ENCODE measurements at places on chromosomes 4 and X.

DNA sequence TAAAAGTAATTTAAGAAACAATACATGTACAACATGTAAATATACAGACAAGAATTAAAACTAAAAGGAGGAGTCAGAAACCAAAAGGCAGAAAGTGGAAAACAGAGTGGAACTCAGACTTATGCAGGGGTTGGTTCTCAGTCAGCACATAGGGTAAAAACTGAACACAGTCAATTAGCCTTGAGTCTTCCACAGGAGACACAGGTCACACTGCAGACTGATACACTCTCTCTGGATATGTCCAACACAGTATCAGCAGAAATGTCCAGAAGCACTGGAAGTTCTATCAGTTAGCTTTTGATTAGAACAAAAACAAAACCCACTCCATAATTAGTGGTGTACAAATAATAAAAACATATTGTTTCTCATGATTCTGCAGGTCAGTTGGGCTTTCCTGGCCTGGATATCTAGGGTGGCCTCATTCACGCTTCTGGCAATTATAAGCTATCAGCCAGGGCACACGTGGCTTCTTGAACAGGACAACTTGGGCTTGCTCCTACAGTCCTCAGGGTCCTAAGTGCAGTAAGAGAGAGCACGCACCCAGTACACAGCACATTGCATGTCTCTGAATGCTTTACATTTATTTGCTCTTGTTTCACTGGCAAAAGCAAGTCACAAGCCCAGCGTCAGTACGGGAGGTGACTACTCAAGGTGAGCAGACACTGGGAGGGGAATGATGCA is 21.6 kb downstream of the TEC start:
- no peak for DNase-seq

- DNase-seq, result no peak
Measured at GRCh38 chrX:52811065-52811625, at the start of gene XAGE5. XAGE5 (plus strand) TSS chrX:52811287; CDS start chrX:52812567, 1,280 bp downstream.

GRCh38 chr4:131547506-131547981 is 1601.5 kb upstream of the PCDH10 start:
- DNase-seq, result no peak

GRCh38 chrX:63664741-63665140 is 120.3 kb downstream of the ARHGEF9 start:
- DNase-seq, result no peak

DNA sequence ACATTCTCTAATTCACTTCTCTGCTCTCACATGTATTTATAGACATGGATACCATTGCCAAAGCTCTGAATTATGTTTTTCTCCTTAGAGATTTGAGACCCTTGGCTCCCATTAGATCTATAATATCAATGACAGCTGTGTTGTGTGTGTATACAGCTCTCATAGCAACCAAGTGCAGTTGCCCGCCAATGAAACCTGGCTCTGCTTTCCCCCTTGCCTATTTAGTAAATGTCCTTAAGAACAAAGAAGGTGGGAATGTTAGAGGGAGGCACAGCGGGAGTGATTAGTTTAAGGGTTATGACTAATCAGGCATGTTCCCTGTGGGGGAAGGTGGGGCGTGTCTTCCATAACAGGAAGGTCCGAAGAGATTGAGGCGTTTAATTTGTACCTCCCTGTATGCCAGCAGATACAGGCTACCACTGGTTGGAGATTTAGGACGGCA is 100.5 kb upstream of the TBC1D9 start:
- DNase-seq, result no peak

DNA sequence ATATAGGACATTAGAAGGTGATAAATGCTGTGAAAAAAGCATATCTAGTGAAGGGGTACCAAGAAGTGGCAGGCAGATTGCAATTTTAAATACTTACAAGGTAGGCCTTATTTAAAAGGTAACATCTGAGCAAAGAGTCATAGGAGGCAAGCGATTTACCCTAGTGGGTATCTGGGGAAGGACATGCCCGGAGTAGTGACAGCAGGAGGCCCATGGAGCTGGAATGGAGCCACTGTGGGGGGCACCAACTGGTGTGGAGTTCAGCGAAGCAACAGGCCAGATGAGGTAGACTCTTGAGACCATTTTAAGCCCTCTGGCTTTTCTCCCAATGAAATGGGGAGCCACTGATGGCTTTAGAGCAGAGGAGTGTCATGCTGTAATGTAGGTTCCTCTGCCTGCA is 37.3 kb downstream of the SEC24D start:
- no peak for DNase-seq

GRCh38 chrX:79368441-79368840 is 1.3 kb upstream of the ITM2A start:
- no peak for DNase-seq

GRCh38 chr4:168797738-168798375 is 212.2 kb downstream of the CBR4 start:
- DNase-seq, result no peak

- DNase-seq, result no peak
Measured at GRCh38 chrX:3119376-3119775, 78.1 kb downstream of the ARSF start.

DNA sequence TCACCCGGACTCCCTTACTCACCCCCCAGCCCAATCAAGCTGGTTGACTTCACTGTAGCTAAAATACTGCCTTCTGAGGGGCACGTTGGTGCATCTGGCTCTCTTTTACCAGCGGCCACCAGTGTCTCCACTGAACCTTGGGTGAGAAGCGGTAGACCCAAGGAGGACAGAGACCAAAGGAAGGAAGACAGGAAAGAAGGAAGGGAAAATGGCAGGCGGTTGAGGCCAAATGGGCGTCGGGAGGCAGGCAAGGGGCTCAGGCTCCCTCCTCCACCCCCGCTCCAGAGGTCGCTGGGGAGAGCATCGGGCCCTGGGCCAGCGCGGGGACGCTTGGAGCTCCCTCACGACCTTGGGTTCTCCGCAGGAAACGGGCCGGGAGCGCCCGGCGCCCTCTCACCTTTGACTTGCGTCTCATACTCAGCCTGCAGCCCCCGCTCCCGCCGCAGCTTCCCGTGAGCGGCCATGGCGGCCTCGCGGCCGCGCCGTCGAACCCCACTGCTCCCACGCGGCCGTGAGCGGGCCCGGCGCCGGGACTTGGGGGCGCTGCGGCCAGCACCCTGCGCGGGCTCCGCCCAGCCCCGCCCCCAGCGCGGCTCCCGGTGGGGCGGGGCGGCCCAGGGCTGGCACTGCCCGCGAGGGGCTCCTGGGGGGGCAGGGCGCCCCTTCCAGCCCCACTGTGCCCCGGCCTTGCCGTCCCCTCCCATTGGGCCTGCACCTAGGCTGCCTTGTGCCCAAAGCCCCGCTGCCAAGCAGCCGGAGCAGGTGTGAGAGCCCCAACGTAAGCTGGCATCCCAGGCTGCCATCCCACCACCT is at the start of gene ARHGAP4:
TSS of gene ARHGAP4 (minus strand) at position 526 of the 813 bp plus-strand sequence. CDS start at position 464, 62 bp downstream.
- DNase-seq, result peak; percentile 54

GRCh38 chr4:89305028-89305427 is 2.6 kb downstream of the GPRIN3 start:
- no peak for DNase-seq

- DNase-seq, result no peak
Measured at GRCh38 chr4:37197899-37198298, 46.6 kb upstream of the NWD2 start.

- DNase-seq, result no peak
Measured at GRCh38 chrX:45903781-45904201, 641.4 kb downstream of the ZNF674 start.

GRCh38 chr4:3228881-3229280 is 20.1 kb upstream of the MSANTD1 start:
- DNase-seq, result no peak

GRCh38 chr4:8284391-8284790 is 14.8 kb downstream of the HTRA3 start:
- DNase-seq, result no peak

DNA sequence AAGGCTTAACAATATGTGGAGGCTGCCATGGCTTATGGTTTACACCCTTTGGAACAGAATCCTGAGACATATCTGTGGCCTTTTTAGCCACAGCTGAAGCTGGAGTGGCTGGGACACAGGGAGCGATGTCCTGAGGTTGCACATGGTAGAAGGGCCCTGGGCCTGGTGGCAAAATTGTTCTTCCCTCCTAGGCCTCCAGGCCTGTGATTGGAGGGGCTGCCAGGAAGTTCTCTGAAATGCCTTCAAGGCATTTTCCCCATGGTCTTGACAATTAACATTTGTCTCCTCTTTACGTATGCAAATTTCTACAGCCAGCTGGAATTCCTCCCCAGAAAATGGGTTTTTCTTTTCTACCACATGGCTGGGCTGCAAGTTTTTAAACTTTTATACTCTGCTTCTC is 39.1 kb upstream of the MAGEA8 start:
- DNase-seq, result no peak

- DNase-seq, result no peak
Measured at GRCh38 chrX:39766085-39766726, 331.6 kb downstream of the BCOR start.

GRCh38 chr4:97911236-97911906 is 231.9 kb downstream of the STPG2 start:
- DNase-seq, result no peak

DNA sequence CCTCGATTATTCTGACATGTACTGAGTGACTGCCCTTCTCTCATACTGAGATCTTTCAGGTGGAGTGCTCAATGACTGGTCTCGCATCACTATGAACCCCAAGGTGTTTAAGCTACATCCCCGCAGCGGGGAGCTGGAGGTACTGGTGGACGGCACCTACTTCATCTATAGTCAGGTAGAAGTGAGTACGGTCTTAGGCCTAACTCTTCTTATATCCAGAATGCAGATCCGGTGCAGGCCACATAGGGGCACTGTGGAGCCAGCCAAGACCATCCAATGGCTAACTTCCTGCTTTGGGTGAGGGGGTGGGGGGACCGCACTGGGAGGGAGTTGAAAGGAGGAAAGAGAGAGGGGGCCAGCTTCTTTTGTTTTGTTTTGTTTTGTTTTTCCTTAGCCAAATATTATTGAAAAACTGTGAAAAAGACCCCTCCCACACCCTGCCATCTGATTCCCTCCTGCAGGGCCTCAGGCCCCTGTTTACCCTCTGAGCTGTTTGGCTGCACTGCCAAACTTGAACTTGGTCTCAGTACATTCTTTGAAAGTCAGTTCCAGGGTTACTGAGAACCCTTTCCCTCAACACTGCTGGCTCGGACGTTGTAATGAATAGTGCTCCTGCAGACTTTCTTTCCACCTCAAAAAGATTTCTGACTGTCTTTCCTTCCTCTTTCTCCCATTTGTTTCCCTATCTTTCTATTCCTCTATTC is 16.2 kb downstream of the AWAT2 start:
- no peak for DNase-seq

DNA sequence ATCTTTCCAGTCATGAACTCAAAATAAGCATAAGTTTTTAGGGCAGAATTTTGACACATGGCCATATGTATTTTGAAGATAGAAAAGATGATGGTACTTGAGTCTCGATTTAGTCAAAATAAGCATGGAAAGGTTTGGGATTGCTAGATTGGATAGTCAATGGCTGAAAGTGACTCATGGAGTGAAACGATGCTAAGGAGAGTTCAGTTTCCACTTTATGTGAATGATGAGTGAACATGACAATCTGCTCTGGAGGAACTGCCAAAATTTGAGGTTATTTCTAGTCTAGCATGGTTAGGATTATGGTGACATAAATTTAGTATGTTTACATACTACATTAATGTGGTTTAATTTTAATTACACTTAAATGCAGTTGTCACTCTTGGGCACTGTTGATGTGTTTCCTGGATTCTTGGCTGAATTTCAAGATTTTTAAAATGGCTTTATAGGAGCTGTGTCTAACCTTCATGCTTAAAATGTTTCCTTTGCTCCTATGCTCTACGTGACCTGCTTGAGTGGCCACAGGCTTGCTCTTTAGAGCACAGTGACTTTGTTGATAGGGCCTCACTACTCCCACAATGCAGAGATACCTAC is 17.1 kb downstream of the DDX3X start:
- no peak for DNase-seq

- DNase-seq, result no peak
Measured at GRCh38 chrX:111823128-111823527, 52.9 kb upstream of the TRPC5OS start.

DNA sequence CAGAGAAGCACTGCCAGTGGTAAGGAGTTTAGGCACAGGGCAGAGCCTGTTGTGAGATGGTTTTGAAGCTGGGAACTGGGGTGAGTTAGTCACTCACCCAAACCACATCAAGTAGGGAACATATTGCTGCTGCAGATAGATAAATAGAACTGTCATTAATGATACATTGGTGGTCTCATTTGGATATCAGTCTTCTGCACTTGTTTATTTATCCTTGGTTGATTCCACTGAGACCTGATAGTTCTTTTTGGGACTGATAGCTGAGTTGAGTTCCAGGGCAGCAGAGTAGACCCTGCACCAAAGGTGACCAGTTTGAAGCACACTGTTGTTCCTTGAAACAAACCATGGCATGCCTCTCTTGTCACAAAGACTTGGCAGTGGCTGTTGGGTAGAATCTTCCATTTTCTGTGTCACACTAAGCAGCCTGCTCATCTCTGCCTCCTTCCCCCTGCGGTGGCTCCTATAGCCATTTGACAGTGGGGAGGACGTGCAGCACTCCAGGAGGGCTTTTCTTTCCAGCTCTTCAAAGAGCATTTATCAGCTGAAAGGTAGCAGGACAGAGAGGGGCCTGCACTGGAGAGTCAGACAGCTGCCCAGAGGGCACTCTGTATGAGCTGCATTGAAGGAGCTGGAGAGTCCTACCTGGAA is 59.7 kb upstream of the TMEM164 start:
- DNase-seq, result no peak

DNA sequence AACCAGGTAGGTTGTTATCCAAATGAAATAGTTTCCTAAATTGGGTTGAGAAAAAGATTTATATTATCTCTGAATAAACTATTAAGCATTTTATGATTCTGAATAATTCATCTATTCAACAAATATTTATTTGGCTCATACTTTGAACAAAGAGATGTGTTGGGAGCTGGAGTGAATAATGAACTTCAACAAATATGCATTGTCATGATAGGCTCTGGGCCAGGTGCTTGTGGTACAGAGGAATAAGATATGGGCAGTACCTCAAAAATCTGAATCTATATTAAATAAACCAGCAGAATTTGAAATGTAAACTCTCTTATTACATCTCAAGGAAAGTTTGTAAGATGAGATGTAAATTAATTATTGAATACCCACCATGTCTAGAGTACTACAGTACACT is 75.7 kb upstream of the DCLK2 start:
- DNase-seq, result no peak

GRCh38 chr4:95580226-95580625 is 31.5 kb upstream of the UNC5C start:
- DNase-seq, result no peak

GRCh38 chrX:122269243-122269781 is 914.8 kb upstream of the GRIA3 start:
- no peak for DNase-seq

DNA sequence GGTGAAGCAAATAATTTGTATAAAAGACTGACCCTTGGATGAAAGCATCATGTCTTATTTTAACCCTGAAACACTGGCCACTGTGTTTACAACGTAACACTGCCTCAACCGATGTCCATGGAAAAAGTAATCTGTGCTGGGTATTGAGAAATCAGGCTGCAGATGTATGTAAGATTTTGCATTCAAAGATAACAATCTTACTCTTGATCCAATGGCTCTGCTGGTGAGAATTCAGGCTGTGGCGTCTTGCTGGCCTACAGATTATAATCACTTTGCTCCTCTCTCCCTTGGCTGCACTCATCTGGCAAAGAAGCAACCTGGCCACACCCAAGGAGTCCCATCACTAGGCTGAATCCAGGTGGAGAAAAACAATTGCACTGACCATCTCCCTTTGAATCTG is 7.5 kb downstream of the ADGRA3 start:
- no peak for DNase-seq

GRCh38 chrX:118654331-118654730 is 73.1 kb upstream of the IL13RA1 start:
- DNase-seq, result no peak
